Kidney epithelial cell (primary cell): ENCODE measurements at places on chromosomes 3 and 15.

DNA sequence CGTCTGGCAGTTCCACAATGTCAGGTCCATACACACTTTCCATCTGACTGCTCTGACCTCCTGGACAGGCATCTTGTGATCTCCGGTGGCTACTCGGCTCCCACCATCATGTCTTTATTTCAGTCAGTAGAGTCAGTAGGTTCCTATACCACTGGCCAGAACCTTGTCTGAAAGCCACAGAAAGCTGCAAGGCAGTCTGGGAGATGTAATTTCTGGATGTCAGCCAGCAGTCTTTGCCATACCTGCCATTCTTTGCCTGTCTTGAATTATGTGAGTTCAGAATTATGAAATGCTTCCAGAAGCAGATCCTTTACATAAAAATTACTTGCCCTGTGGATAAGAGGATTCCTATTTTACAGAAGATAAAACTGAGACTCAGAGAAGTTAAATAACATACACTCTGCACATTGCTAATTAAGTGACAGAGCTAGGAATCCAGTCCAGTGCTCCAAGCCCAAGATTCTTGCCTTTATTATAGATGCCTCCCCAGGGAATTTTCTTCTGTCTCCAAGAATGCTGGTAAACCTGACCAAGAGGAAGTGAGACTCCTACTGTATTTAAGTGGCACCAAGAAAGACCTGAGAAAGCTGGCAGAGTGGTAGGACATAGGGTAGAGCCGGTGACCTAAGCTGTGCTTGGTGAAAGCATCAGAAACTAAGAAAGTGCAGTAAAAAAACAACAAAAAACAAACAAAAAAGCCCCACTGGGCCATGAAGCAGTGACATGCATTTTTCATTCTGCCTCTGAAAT, 75.6 kb downstream of the IQCH start:
- DNase-seq: no peak

- no peak for DNase-seq
Measured at GRCh38 chr3:101722394-101723173, 1.8 kb upstream of the CEP97 start.

- no peak for DNase-seq
Measured at GRCh38 chr15:101543431-101543830, 53.9 kb upstream of the PCSK6 start.

- DNase-seq: no peak
Measured at GRCh38 chr3:158777161-158777873, 24.5 kb upstream of the MFSD1 start.

DNA sequence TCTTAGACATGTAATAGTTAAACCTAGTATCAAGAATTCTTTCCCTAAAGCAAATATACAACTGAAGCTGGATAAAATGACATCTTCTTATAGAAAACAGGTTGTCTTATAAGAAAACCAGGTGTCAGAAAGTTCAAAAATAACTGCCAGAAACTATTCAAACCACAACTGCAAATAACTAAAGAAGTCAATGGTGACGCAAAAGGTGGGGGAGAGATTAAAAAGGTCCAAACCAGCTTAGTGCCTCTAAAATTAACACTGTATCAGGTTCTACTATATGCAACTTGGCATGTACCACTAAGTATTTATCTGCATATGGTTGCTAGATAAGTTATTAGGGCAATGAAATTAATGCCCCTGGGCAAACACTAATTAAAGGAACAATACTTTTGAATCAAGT, 136.8 kb downstream of the TBL1XR1 start:
- no peak for DNase-seq

DNA sequence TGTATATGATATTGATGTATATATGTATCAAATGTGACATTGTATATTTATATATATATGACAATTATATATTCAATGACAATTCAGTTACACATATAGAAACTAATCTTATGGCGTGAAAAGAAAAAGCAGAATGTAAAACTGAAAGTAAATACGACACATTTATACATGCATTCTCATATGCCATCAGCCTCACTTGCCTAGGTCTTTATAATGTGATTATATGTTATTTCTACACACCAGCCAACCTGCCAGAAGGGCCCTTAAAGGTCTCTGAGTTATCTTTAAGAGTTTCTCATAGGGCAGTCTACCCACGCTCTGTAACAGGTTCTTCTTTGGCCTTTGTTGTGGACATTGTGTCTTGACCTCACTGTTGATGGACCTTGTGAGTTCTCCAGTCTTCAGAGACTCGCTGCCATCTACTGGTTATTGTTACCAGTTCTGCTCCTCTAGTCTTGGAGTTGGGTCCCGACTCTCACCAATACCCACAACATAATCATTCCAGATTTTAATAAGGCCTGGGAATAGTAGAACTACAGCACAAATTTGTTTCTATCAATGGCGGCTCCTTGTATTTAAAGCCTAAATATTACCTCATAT, 371.5 kb upstream of the GOLIM4 start:
- peak; percentile 1 for DNase-seq

DNA sequence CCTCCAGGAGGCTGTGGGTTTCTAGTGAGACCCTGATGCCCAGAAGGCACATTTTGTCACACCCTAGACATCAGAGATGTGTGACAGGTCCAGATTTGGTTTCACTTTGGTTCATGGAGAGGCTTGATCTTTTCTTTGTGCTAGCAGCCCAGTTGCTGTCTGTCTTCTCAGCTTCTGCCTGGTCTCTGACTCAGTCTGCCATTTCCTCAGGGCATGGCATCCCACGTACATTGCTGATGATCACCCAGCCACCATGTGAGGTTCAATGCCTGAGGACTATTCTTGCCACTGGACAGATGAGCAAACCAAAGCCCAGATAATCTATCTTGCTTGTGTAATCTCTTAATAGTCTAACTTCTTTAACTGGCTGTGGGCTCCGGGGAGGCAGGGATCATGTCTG, 144.9 kb upstream of the MRPS22 start:
- no peak for DNase-seq

DNA sequence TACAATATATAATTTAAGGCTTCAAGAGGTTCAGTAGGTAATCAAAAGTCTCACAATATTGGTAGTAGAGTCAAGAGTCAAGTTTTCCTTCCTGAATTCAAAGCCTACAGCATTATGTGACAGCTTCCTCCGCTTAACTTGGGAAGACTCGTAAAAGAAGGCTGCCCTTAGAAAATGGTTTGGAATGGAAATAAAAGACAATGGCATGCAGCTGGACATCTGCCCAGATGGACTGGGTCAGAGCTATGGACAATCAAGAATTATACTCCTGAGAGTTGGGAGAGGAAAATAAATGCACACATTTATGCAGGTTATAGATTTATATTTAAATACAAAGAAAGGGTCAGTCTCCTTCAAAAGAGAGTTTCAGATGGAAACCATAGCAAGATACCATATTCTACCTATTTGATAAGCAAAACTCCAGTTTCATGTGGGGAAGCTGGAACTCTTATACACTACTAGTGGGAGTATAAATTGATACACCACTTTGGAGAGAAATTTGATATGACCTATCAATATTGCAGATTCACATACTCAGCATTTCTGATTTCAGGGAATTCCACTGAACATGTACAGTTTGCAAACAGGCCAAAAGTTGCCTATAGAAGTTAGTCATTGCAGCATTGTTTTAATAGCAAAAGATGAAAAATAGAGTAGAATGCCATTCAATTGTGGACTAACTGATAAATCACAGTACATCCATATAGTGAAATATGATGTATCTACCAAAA, 6.1 kb downstream of the CRYBG3 start:
- no peak for DNase-seq

- no peak for DNase-seq
Measured at GRCh38 chr15:69562116-69562515, 109.5 kb downstream of the RPLP1 start.

DNA sequence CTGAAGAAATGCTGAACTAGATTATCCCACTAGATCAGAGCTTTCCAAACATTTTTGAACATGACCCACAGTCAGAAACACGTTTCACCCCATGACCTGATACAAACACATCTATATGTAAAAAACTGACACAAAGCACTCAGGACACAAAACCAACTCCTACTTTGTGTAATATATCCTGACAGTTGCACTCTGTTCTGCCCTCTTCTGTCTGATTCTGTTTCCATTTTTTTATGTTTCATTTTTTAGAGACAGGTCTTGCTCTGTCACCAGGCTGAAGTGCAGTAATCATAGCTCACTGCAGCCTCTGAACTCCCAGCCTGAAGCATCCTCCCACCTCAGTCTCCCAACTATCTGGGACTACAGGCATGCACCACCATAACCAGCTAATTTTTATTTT, 15.8 kb upstream of the RFTN1 start:
- DNase-seq: no peak

DNA sequence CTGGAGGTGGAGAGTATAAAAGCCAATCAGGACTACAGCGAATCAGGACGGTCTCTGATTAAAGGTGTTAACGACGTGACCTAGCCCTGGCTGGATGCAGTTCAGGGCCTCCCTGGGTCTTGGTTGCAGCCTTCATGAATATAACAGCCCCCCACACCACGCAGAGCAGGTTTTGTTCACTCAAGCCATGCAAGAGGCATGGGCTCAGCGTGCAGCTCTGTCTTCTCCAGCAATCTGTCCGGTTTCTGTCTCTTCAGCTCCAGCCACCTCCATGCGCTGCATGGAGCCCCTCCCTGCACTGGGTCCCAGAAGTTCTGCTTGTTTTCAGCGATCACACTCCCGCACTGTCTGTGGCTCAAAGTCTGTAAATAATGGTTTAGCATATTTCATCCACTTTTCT, 57.1 kb upstream of the CHRNA7 start:
- no peak for DNase-seq

GRCh38 chr3:153970741-153971347, 150.3 kb upstream of the ARHGEF26 start:
- DNase-seq: no peak

- DNase-seq: no peak
Measured at GRCh38 chr3:47747558-47747957, 34.1 kb downstream of the SMARCC1 start.

GRCh38 chr3:11558002-11558401, 85.7 kb downstream of the VGLL4 start:
- peak; percentile 51 for DNase-seq

DNA sequence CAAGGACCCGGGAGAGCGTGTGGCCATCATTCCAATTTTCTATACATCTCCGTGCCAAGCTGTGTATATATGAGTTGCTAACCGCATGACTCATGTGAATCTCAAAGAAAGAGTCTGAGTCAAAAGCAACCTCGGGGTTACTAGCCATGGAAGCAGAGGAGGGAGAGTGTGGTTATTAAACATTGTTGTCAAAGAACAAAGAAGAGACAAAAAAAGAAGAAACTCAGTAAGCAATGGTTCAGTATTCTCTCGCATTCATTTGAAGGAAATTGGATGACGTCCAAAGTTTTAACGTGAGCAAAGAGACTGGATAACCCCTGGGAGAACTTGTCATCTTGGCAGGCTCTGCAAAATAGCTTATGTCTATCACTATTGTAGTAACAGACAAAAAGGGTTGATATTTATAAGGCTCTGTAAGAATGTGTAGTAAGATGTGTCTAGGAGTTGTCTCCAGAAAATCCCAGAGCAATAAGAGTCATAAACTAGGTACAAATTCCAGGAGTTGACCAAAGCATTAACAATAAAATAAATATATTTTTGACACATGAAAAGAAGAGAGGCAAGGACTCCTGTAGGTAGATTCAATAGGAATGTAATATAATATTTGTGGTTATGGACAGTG, 52.8 kb upstream of the GRM7 start:
- peak; percentile 5 for DNase-seq

- no peak for DNase-seq
Measured at GRCh38 chr3:102238362-102238761, 196.5 kb upstream of the ZPLD1 start.

DNA sequence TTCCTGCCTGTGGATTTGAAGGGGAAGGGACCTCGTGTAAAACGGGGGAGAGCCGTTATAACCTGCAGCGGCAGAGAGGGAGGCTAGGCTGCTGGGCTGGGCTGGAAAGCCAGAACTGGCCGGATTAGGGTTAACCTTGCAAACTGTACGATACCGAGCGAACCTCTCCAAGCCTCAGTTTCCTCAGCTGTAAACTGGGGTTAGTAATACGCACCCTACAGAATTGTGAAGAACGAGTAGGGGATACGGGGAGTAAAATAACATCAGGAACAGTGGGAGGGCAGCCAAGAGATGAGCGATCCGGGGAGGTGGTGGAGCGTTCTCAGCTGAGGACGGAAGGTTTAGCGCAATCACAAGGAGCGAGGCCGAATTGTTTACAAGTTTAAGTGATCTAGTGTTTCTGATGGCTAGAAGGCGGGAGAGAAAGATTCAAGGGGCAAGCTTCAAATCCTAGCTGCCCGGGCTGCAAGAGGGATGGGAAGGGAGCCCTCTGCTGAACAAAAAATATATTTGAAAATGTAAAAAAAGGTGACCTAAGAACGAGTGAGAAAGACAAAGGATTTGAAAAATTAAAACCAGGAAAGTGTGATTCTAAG, 768 bp upstream of the SEMA5B start:
- DNase-seq: peak; percentile 18

GRCh38 chr15:88089024-88089620, 167.4 kb downstream of the NTRK3 start:
- DNase-seq: no peak

DNA sequence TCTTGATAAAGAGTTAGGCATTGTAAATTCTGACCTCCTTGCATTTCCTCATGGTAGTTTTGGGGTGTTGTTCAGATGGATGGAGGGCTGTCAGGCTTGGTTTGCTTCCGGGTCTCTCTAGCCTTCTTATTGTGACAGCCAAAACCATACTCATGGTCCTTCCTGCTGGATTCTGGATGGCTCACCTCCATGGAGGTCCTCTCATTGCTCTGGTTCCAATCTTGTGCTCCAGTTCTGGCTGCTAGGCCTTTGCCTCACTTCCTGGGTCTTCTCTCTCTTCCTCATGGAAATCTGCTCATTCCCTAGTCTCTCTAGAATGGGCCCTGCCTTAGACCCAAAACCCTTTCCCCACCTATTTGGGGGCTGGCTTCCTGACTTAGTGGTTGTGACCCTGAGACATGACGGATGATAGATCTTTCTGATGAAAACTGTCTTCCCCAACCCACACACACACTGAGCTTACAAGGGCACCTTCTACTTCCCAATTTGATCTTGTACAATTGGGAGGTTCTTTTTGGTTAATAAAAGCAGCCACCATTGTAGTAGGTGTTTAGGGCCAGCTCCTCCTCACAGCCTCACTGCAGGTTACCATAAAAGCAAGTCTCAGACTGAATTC, 66.2 kb upstream of the XCR1 start:
- no peak for DNase-seq

- no peak for DNase-seq
Measured at GRCh38 chr15:41876689-41877088, 17.2 kb downstream of the SPTBN5 start.

- no peak for DNase-seq
Measured at GRCh38 chr3:45606991-45607712, 12.6 kb downstream of the LIMD1 start.
